ENCODE measurements at places on chromosomes 2 and 18. TPM values are rescaled to one million over a fixed set of nuclear protein-coding genes. Genes with fewer than 3 reads are reported as not detected.

DNA sequence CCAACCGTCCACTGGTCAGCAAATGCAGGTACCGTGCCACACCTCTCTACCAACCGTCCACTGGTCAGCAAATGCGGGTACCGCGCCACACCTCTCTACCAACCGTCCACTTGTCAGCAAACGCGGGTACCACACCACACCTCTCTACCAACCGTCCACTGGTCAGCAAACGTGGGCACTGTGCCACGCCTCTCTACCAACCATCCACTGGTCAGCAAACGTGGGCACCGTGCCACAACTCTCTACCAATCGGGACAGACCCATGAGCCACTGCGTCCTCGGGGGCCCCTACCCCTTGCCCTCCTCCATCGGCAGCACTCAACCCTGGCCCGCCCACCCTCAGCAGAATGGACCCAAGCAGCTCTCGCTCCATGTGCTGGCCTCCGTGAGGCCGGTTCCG is 226.4 kb upstream of the SALL3 start:
- DNase-seq: no peak

The SNTG2 gene
- polyA plus RNA-seq: 9.1 TPM

- DNase-seq: no peak
Observed at GRCh38 chr2:197088694-197089093, 162.2 kb upstream of the PGAP1 start.

The DSG1 gene
- polyA plus RNA-seq: 5.4 TPM

The RMND5A gene
- 28.4 TPM for polyA plus RNA-seq

The KCNG2 gene
- 0.50 TPM for polyA plus RNA-seq

The FEV gene
- polyA plus RNA-seq: not detected

DNA sequence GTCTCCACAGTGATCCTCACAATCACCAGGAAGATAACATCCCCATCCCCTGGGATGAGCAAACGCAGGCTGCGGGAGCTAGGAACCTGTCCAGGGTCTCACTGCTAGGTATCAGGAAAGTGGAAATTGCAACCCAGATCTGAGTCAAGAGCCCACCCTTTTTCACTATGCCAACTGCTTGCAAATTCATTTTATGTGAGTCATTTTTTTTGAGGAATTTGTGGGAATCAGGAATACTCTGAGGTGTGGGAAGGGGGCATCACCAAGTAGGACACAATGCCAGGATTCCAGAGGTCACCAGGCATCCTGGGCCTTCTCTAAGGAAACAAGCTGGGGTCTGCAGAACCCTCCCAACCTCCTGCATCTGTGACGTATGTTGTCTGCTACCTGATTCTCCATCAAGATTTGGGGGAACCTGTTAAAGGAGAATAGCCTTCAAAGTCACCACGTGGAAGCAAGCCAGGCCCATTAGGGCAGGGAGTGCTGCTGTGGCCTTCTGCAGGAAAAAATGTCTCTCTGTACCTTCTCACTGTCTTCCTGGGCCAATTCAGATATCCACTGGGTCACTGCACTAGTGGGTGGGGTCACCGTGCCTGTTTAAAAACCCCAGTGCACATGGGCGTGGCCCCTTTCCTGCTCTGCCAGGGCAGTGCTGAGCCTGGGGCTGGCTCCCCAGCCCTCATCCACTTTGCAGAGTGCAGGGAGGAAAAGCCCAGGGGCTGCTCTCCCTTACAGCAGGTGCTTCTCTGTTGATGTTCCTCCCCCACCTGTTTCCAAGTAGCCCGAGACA is 50.2 kb downstream of the MCFD2 start:
- no peak for DNase-seq

- peak; percentile 63 for DNase-seq
Observed at GRCh38 chr2:28626891-28627421, 124.7 kb upstream of the PPP1CB start.

The LRRC30 gene
- polyA plus RNA-seq: not detected

DNA sequence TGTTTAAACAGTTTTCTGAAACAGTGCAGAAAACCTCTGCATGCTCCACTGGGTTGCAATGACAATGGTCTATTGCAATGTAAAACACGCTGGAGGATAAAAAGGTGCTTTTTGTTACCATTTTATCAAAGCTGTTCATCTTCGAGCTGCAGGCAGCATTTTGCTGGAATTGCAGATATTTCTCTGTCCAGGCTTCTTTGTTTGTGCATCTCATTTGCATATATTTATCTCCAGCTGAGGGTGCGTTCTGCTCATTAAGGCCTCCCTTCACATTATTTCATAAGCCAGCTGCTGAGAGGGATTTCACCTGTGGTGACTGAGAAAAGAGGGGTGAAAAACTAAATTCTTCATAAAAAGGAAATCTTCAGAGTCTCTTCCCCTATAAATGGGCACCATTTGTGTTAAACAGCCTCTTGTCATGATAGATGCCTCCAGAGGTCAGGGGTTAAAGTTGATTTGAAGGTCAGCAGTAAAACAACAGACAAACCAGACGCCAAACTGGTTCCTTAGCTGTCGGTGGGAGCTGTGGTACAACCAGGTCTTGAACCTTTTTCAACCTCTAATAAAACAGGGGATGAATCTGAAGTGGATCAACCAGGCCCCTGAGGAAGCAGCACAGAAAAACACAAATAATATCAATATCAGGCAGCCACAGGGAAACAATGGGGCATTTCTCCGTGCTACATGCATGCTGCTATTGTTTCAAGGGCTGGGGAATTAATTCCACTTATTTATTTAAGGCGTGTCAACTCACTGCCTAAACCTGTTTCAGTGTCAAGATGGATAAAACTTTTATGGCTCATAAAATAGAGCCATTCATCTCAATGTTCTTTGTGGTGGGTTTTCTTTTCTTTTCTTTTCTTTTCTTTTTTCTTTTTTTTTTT is 265.1 kb downstream of the MEIS1 start:
- DNase-seq: no peak

The CELF4 gene
- polyA plus RNA-seq: 6.3 TPM

DNA sequence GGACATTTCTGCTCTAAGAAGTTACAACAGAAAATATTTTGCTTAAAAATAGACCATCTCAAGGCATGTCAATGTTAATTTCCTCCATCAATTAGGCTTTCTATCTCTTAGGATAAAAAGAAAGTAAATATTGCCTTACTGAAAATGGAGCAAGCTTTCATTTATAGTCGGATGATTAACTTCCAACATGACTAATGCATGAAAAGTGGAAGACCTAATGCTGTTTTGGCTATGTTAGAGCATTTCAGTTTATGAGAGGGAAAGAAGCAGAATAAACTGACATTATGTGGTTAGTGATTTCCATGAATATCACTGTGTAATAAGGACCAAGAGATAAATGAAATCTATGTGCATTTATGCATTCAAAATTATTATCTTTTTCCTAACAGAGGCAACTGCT is 475.2 kb upstream of the UBE2E3 start:
- DNase-seq: no peak

GRCh38 chr2:162490052-162490717 is 146.3 kb downstream of the GCA start:
- DNase-seq: no peak

The STRADB gene
- 29.9 TPM for polyA plus RNA-seq

- no peak for DNase-seq
Observed at GRCh38 chr2:97673182-97673914, 3.8 kb downstream of the C2orf92 start.

- no peak for DNase-seq
Observed at GRCh38 chr2:115194623-115195022, 752.2 kb downstream of the DPP10 start.

- peak; percentile 42 for DNase-seq
Observed at GRCh38 chr2:169361706-169362117, 622 bp downstream of the LRP2 start.

DNA sequence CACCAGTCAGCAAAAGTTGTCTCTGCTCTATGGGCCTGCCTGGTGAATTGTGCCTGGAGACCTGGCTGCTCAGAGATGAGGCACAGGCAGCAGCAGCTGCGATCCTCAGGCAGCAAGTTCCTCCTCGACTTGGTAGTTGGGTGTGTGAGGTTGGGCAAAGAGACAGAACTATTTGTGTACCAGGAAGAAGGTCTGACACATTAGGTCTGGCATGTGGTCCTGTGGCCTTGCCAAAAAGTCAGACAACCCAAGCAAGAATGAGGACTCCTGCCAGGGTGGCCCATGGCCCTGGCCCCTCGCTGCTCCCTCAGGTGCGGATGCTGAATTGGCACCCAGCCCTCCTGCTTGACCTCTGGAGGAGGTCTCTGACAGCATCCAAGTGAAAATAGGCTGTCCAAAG is 192.7 kb downstream of the DYSF start:
- DNase-seq: no peak

The ADI1 gene
- polyA plus RNA-seq: 41.1 TPM

DNA sequence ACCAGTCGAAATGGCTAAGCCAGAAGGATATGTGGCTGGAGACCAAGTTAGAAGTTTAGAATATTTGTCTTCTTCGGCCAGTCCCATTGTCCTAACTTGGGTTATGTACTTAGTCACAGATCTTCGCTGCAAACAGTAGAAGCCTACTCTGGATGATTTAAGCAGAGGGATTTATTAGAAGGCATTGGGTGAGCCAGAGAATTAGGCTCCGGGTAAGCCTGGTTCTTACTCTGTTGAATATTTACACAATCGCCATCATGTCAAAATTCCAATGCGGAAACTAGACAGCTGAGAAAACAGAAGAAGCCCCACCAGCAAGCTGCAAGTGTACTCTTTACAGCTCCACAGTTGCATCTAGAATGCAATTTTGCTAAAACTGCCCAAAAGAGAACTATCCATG is 276.6 kb downstream of the CMPK2 start:
- no peak for DNase-seq

- DNase-seq: no peak
Observed at GRCh38 chr2:112087346-112088020, 32.4 kb downstream of the TMEM87B start.

DNA sequence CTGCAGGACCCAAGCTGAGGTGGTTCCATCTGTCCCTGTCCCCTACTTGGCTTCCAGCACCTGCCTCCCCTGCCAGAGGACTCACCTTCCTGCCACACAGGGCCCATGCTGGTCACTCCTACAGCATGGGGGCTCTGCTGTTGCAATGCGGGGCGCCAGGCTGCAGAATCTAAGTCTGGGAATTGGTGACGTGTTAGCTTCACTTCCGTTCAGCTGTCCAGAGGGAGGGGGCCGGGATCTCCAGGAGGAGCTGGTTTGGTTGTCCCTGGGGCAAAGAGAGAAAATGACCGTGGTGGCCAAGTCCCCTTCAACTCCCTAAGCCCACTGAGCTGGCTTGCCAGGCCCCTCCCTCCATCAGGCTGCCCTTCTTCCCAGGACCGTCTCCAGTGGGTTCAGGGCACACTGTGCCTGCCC is 69.5 kb downstream of the IL1R2 start:
- no peak for DNase-seq

Measured in testis (tissue), 5 donors.